ENCODE measurements at places on chromosomes 13 and 19. TPM values are rescaled to one million over a fixed set of nuclear protein-coding genes. Genes with fewer than 3 reads are reported as not detected.

The CD70 gene
- not detected for total RNA-seq

The ITM2B gene
- 87.1 TPM for total RNA-seq

The PINLYP gene
- total RNA-seq, result 3.0 TPM

The MADCAM1 gene
- 0.16 TPM for total RNA-seq

The IGFL1 gene
- not detected for total RNA-seq

The ZNF230 gene
- total RNA-seq, result 3.7 TPM

The ATP11A gene
- total RNA-seq, result 9.0 TPM

The MBOAT7 gene
- total RNA-seq, result 19.1 TPM

All from hair follicle dermal papilla cell (primary cell).